ENCODE measurements at places on chromosomes 13 and 19.

DNA sequence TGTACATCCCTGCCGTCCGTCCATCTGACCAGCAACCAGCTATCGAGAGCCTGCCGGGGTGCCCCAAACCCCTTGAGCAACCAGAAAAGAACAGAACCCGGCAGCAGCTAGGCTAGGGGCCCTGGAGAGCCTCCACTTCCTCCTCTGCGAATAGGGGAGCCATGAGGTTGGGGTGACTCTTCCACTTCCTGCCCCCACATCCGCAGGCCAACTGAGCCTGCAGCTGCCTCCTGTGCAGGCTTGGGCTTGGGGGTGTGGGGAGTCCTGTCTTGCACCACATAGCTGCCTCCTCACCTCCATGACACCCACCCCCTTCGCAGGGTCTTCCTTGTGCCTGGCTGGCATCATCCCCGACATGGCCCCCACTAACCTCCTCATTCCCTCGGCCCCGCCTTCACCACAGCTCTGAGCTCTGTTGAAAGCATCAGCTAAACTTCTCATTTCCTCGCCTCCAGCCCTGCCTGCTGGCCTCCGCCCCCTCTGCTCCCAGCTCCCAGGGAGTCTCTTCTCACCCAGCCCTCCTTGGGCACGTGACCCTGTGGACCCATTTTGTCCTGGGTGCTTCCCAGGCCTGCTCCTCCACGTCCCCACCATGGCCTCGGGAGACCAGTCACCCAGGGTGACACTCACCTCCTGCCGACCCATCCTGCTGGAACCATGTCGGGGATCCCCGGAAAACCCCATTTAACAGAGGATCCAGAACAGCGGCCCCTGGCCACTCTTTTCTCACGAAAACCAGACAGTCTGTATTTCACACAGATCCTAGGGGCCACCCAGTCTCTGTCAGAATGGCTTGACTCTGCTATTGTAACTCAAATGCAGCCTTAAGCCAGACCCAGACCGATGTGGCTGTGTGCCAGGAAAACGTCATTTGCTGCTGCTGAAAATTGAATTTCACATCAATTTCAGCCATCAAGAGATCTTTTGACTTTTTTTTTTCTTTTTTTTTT lies 50.4 kb downstream of the MYO9B start:
- DNase-seq = no peak

DNA sequence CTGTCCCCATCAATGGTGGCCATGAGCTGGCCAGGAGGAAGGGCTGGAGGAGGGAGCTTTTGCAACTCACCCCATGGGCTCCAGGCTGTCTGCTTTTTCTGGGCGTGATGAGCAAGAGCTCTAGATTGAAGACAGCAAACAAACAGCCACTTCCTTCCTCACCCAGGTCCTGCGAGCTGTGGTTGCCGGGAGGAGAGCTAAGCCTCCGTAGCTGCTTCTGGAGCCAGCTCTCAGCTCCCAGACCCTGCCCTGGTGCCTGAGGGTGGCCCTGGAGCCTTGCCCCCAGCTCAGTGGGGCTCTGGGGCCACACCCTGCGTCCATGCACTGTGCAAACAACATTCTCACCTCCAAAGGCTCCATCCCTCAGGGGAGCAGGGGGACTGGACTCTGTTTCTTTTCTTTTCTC lies 6.2 kb downstream of the MYO1F start:
- DNase-seq = peak; percentile 84

- DNase-seq = no peak
Measured at GRCh38 chr13:78299832-78300623, 303.3 kb downstream of the POU4F1 start.

DNA sequence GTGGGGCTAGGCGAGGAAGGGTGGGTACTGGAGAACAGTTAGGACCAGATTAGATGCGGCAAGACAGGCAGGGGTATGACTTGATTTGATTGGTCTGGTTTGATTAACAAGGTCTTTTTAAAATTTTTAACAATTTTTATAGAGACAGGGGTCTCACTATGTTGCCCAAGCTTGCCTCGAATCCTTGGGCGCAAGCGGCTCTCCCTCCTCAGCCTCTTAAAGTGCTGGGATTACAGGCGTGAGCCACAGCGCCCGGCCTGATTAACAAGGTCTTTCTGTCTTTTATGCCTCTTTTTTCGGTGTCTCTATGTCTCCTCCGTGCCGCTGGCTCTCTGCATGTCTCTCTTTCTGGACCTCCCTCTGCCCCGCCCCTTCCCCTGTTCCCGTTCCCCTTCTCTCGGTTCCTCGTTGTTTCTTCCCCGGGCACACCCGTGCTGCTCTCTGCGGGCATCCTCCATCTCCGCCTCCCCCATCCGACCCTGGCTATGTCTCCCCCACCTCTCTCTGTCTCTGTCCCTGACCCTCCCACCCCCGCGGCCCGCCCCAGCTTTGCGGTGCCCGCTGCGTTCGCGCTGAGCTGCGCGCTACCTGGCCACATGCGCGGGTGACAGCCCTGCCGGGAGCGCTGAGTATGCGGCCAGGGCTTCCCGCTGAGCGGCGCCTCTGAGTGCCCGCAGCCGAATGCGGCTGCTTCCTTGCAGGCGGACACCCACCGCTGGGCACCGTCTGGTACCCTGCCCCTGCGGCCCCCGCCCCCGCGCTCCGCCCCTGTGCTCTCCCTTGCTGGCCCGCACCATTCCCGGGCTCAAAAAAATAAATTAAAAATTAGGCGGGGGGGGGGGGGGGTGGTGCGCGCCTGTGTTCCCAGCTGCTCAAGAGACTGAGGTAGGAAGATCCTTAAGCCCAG lies 8.1 kb upstream of the SDHAF1 start:
- DNase-seq = peak; percentile 28

DNA sequence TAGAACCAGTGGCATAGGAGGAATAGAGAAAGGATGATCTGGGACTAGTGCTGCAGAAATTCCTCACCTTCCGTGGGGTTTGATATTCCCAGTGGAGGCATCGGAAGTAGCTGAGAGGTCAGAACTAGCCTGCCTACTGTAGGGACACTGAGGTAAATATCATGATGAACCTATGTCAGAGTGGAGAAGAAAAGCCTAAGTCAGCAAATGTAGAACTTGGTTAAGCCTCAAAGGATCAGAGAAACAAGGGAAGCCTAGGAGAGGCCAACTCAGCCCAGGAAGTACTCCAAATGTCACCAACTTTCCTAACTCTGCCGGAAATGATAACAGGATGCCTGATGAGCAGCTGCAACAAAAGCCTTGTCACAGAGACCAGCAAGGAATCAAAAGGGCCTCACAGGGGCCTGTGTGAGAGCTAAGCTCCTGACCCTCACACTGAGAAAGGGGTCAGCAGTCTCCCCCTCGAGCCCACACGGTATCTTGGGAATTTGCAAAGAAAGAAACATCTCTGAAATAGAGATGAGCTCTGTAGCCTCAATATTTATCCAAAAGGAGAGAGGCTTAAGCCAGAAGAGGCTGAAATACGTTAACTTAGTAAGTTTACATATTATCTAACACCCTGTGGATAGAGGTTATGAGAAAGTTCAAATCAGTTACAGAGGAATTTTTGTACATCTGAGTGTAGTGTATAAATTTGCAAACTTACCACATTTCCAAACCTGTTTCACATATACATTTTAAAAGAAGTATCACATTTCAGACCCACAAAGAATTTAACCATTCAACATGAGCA lies 1064.3 kb downstream of the DIAPH3 start:
- DNase-seq = no peak

DNA sequence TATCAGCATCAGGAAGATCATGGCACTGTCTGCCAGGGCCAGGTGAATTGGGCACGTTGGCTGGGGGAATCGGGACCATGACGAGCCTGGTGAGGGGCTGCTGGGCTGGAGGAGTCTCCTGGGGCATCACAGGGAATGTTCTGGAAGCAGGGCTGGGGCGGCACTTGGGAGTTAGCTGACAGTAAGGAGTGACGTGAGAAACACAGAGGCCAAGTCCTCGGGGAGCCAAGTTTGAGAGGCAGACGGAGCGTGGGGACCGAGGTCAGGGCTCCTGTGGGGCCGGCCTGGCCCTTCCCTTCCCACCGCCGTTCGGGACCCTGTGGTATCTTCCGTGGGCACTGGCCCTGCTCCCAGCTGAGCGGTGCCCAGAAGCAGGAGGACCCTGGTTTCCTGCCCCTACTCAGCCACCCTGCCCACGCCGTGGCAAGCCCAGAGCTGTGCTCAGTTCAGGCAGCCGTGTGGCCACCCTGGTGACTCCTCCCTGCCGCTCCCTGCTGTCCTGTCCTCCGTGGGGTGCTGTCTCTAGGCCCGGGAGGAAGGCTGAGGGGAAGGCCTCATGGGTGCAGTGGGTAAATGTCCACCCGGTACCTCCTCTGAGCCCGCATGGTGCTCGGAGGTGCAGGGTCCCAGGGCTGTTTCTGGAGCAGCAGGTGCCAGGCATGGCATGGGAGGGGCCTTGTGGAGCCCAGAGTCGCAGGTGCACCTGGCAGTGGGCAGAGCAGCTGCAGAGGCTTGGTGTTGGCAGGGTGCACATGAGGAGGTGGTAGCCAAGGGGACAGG lies 25.2 kb downstream of the CRTC1 start:
- DNase-seq = no peak

DNA sequence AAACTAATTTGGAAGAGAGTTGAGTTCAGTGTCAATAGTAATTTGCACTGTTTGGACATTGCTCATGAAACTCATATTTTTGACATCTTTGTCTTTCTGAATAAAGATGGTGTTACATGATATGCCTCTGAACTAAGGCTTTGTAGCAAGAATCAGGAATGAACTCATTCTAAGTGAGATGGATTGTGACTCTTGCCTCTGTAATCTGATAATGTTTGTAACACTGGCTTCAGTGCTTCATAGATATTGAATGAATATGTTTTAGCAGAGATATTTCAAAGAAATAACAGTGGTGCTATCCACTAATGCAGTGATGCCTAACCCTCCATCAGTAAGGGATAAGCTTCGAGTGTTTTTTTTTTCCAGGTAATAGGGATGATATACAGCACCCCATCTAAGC lies 32.9 kb downstream of the TEX26 start:
- DNase-seq = no peak

DNA sequence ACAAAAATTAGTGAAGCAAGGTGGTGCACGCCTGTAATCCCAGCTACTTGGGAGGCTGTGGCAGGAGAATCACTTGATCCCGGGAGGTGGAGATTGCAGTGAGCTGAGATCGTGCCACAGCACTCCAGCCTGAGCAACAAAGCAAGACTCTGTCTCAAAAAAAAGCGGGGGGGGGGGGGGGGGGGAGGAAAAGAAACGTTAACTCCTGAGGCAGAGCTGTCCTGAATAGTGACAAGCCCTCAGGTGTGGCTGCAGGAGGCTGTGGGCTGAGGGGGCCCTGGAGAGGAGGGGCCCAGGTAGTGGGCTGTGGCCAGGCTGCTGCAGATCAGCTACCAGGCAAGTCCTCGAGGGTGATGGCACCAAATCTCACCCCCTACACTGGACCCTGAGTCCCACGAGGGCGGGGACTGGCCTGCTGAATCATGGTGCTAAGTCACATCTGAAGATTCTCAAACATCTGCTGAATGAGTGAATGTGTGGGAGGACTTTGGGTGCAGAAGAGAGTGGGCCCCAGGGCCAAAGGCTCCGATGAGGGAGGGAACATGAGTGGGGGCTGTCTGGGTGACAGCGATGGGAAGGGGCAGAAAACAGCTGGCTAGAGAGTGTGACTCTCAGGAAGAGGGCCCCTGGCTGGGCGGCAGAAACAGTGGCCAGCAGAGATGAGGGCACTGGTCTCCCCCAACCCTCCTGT lies 24.6 kb upstream of the ATP1A3 start:
- no peak for DNase-seq

DNA sequence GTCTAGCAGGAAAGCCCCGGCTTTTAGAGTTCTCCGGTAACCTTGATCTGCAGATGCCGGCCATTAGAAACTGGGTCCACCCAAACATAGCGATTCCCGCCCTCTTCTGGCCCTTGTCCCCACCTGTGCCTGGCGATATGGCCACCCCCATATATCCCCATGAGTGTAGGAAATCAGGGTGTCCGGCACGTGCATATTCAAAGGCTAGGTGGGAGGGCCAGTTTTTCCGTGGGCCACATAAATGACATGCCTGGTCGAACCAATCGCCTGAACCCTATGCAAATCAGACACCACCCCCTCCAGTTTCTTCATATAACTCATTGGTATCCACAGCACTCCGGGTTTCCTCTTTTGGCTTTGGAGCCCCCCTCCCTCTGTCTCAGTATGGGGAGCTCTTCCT lies 37.4 kb downstream of the ERICH4 start:
- DNase-seq = no peak

DNA sequence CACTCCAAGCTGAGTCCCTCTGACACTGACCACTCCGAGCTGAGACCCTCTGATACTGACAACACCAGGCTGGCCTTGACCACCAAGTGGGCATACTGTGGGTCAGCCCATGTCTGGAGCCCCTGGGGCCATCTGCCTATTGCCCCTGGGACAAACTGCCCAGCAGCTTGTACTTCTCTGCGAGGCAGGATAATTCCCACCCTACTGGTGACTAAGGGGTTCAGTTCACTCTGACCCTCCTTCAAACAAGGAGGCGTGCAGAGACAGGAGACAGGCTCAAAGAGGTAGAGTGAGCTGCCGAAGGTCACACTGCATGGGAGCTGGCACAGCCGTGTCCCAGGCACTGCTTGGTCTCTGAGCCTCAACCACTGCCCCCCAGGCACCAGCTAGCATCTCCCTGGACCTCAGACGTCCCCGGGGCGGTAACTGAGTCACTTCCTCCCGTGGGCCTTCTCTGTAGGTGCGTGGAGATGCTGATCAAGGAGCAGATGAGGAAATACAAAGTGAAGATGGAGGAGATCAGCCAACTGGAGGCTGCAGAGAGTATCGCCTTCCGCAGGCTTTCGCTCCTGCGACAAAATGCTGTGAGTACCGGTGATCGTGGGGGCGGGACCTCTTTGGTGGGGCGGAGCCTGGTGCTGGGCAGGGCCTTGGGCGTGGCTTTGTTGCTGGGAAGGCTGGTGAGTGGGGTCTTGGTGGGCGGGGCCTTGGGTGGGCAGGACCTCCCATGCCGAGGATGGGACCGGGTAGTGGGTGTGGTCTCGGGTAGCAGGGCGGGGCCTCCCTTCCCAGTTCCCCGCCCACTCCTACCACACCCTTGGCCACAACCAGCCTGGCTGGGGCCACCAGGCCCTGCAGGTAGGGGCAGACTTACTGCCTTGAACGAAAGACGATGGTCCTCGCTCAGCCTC lies 5.8 kb upstream of the USE1 start:
- DNase-seq = peak; percentile 76

- no peak for DNase-seq
Measured at GRCh38 chr13:43528992-43529391, 257.8 kb downstream of the ENOX1 start.

- no peak for DNase-seq
Measured at GRCh38 chr13:23711355-23711754, 141.1 kb downstream of the TNFRSF19 start.

GRCh38 chr19:13010038-13010991 lies 15.0 kb downstream of the NFIX start:
- DNase-seq = no peak

- DNase-seq = no peak
Measured at GRCh38 chr19:10913716-10914340, 14.6 kb downstream of the YIPF2 start.

DNA sequence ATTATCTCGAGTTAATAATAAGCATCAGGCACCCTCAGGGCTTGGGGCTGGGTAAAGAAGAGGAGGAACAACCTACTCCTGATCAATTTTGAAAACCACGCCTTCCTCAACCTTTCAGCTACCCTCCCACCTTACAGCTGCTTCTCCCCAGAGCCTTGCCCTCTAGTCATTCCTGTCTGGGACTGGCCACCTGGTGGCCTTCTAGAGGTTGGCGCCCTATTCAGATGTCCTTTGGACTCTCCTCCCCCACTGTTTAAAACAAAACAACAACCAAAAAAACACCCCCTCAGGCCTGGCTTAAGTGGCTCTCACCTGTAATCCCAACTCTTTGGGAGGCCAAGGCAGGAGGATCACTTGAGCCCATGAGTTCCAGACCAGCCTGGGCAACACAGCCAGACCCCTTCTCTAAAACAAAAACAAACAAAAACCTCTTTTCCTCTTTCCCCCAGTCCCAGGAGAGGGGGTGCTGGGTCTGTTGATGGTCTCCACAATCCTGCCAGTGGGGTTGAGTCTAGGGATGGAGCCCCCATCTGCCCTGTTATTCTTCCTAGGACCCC lies 62.3 kb downstream of the CCDC70 start:
- no peak for DNase-seq
